Kidney epithelial cell (primary cell): ENCODE measurements at places on chromosomes 5 and 9.

GRCh38 chr9:17847908-17848307, 269.0 kb downstream of the SH3GL2 start:
- no peak for DNase-seq

DNA sequence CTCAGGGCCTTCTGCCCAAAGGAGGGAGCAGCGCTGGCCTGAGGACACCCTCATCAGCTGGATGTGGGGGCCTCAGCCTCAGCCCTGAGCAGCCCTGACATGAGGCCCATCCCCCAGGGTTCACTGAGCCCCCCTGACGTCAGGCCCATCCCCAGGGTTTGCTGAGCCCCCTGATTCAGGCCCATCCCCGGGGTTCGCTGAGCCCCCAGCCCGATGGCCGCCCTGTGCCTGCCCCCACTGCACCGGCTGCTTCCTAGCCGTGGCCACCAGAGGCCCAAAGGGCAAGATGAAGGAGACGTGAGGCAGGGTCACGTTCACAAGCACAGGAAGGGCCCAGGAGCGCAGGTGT, 19.5 kb upstream of the NSMF start:
- no peak for DNase-seq

- DNase-seq, result no peak
These were observed 4.5 kb downstream of the LEAP2 start for GRCh38 chr5:132877938-132878337.

- no peak for DNase-seq
These were observed 205.9 kb downstream of the EFNA5 start for GRCh38 chr5:107464876-107465275.
